ENCODE measurements at places on chromosomes 4 and X.

- peak; percentile 32 for DNase-seq
Observed at GRCh38 chr4:54281054-54281766, 52.1 kb downstream of the PDGFRA start.

GRCh38 chrX:109533005-109533404, 3.6 kb upstream of the NXT2 start:
- DNase-seq, result no peak

GRCh38 chr4:8847764-8848163, 23.9 kb downstream of the HMX1 start:
- DNase-seq, result no peak

GRCh38 chrX:55695227-55696018, 22.1 kb upstream of the RRAGB start:
- DNase-seq, result no peak

- DNase-seq, result peak; percentile 31
Observed at GRCh38 chr4:145731028-145731427, 51.1 kb downstream of the C4orf51 start.

DNA sequence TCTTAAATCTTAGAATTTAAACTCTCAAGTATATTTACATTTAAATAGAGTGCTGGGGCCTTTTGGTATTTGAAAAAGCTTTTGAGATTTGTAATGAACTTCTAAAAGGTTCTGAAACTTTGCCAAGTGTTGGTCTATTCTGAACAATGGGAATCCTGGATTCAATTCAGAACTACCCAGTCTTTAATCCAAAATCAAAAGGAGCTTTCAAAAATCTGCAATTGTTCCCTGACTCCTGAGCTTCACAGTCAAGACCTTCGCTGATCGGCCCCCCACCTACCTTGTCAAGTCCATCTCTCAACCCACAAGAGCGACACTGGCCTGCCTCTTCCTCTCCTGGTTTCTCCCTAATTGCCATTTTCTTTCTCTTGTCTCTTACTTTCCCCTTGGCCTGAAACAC, 666.1 kb upstream of the BOD1L1 start:
- DNase-seq, result no peak

DNA sequence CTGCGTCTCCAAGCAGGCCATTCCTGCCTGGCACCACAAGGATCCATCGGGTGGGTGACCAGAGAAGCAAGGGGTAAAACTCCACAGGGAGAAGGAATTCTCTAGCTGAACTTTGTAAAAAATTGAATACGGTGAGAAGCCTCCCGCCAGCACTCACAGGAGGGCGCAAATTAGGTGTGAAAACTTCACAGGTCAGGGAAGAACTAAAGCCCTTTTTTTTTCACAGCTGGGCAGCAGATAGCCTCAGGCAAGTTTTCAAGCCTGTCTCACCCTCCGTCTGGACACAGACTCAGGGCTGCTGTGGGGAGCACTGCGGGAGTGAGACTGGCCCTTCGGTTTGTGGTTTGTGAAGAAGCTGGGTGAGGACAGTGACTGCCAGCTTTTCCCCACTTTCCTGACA, 224.1 kb upstream of the FGF16 start:
- DNase-seq, result no peak

GRCh38 chr4:81732980-81733379, 261.3 kb upstream of the RASGEF1B start:
- no peak for DNase-seq

- no peak for DNase-seq
Observed at GRCh38 chr4:12595986-12596385, 888.2 kb downstream of the RAB28 start.

GRCh38 chrX:105872941-105873340, 50.6 kb downstream of the NRK start:
- no peak for DNase-seq

DNA sequence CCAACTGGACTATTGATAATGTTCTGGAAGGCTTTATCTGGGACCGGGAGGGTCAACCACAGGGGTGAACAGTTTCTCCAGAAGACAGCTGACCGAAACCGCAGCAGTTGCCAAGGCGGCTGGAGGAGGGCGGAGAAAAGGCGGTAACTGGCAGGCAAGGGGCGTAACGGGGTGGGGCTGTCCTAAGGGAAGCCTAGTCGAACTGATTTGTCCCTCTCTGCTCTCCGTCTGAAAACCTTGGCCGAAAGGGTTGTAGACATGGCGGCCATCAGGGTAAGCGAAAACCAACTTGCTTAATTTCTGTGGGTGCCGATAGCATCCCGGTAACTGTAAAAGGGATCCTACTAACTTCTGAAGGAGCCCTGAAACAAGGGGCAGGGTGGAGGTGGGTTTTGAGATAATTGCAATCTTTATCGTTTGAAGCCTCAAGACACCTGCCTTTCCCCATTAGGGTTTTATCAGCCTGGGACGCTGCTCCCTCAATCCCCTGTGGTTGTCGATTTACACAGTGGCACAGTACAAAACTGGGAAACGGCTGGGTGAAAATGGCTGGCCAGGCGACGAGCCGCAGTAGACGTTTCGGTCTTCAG, at the start of gene APOOL:
APOOL (plus strand) TSS at position 223 of the 590 bp plus-strand sequence; CDS start at position 259, 36 bp downstream.
- DNase-seq, result peak; percentile 54

- DNase-seq, result no peak
Observed at GRCh38 chr4:150087006-150087405, 8.8 kb downstream of the DCLK2 start.

GRCh38 chr4:88865046-88865445, 167.4 kb upstream of the NAP1L5 start:
- no peak for DNase-seq

DNA sequence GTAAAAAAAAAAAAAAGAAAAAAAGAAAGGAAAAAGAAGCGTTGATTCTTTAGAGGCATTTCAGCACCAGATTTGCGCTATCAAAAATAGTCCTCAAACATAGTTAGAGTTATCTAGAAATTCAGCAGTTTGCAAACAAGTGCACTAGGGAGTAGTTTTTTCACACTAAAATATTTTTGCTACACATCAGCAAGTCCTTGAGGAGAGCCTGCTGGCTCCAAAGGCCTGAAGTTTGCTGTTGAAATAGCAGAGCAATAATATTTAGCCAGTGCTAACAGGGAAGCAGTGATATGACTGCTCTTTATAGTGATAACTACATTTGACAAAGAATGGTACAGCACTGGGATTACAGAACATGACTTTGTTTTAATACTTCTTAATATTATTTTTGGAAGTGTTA, 472.2 kb downstream of the PCDH7 start:
- no peak for DNase-seq

- DNase-seq, result no peak
Observed at GRCh38 chr4:144209491-144209890, 69.0 kb upstream of the GYPA start.

DNA sequence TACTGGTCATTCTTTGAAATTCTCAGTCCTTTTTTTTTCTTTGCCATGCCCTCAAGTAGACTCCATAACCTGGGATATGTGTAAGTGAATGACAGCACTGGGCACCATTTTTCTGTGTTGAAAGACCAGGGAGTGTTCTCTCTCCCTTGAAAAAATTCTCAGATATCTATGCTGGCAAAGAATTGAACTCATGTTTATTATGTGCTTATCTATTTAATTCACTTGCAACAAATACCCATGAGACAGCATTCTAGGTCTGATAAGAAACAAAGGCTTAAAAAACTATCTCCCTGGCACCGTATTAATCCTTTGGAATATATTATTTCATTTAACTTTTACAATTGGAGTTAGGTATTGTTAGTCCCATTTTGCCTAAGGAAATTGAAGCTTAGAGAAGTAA, 36.7 kb downstream of the LARP7 start:
- DNase-seq, result no peak

DNA sequence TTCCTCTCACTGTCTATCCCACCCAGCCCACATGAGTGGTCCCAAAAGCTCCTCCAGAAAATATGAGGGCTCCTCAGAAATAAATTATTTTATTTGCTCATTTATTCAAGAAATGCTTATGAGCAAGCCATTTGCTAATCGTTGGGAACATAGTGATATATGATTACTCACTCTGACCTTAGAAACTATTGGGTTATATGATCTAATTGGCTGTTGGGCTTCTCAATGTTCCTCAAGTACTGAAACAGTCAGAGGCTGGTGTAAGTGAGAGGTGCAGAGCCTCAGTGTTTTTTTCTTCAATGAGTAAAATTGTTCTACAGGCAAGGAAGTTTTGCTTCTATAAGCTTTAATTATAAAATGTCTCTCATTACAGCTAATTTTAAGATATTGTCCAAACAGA, 893.8 kb upstream of the INTU start:
- no peak for DNase-seq

Measured in fibroblast of skin of left biceps (primary cell).